ENCODE measurements at places on chromosomes 1 and 21.

DNA sequence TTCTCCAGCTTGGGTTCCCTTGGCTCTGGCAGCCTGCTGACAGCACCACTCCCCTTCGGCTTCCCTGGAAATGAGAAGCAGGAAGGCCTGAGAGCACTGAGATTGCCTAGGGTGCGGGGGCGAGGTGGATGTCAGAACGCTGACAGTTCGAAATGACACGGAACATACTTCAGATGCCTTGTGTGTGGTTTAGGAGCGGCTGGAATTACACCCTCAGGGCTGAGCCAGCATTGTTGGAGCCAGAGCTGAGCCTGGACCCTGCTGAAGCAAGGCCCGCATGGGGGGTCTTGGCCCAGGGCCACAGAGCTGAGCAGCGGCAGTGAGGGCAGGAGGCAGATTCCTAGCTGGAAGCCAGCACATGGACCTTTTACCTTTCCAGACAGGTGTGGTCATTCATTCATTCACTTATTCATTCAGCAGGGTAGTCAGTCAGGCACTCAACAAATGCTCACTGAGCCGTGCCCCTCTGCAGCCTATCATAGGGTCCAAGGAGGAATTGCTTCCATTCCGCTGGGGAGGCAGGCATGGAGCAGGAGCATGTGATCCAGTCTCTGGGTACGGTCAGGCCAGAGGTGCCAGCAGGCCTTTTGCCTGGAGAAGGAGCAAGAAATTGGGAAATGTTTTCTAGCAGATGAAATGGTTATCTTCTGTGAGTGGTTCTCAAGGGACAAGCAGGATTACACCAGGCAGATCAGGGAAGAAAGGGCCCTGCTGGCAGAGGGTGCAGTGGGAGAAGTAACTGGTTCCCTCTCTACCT, 6.6 kb upstream of the FOXE3 start:
- no peak overlapping the region for H3K4me3 ChIP-seq
- no peaks in the 10 kb centered on the region for H3K4me1 ChIP-seq
- no peak for DNase-seq
- H3K27ac ChIP-seq: no peak overlapping the region
- no peaks in the 10 kb centered on the region for H3K27me3 ChIP-seq
- no peaks in the 10 kb centered on the region for H3K36me3 ChIP-seq

DNA sequence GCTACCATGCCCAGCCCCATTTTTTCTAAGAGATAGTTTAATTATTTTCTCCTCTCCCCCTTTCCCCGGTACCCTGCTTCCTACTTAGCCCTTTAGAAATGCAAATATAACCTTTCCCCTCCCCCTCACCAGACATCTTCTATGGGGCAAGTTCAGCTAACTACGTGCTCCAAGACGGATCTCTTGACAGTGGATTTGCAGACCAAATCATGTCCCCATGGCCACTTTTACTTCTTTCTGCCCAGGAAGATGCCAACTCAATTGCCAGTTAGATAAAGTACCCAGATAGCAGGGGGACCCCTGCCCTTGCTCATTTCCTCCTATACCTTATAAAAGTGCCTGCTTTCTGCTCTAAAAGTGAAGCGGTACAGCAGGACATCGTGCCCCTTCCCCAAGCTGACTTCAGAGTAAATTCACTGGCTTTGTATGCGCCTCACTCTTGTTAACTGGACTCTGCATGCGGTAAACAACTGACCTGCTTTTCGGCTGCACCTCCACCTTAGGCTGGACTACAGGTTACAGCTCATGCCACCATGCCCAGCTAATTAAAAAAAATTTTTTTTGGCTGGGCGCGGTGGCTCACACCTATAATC, 7.4 kb downstream of the DNAJC11 start:
- no peaks in the 10 kb centered on the region for H3K36me3 ChIP-seq
- H3K27ac ChIP-seq: no peak overlapping the region
- no peaks in the 10 kb centered on the region for H3K4me1 ChIP-seq

GRCh38 chr1:10007169-10007568, 10.1 kb downstream of the RBP7 start:
- no peak overlapping the region for H3K4me3 ChIP-seq
- H3K4me1 ChIP-seq: no peaks in the 10 kb centered on the region
- DNase-seq: no peak
- H3K27me3 ChIP-seq: no peaks in the 10 kb centered on the region

GRCh38 chr1:150973836-150974579, 627 bp downstream of the CERS2 start:
- no peaks in the 10 kb centered on the region for H3K27me3 ChIP-seq
- DNase-seq: peak; percentile 91
- peaks cover 89% of the 10 kb centered on the region for H3K4me1 ChIP-seq
- H3K36me3 ChIP-seq: peaks cover 1% of the 10 kb centered on the region

DNA sequence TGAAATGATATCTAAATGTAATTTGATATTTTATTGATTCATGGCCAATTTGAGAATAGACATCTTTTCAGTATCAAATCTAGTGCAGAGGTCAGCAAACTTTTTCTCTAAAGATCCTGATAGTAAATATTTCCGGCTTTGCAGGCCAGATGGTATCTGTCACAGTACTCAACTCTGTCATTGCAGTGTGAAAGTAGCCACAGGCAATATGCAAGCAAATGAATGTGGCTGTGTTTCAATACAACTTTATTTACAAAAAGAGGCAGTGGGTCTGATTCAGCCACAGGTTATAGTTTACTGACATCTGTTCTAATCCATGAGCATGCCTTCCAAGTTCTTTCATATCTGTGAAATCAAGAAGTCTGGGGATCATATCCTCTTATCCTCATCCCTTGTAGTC, 221.2 kb downstream of the PRDM2 start:
- no peaks in the 10 kb centered on the region for H3K4me1 ChIP-seq
- DNase-seq: no peak
- no peak overlapping the region for H3K4me3 ChIP-seq
- no peaks in the 10 kb centered on the region for H3K36me3 ChIP-seq
- H3K27me3 ChIP-seq: no peaks in the 10 kb centered on the region

GRCh38 chr1:67495327-67495726, 65.1 kb upstream of the SERBP1 start:
- no peaks in the 10 kb centered on the region for H3K36me3 ChIP-seq
- H3K27me3 ChIP-seq: no peaks in the 10 kb centered on the region

- peaks cover 2% of the 10 kb centered on the region for H3K27me3 ChIP-seq
- peak; percentile 60 for DNase-seq
- H3K4me1 ChIP-seq: peaks cover 33% of the 10 kb centered on the region
- no peaks in the 10 kb centered on the region for H3K36me3 ChIP-seq
Measured at GRCh38 chr1:63327417-63328054, 5.2 kb downstream of the FOXD3 start.

DNA sequence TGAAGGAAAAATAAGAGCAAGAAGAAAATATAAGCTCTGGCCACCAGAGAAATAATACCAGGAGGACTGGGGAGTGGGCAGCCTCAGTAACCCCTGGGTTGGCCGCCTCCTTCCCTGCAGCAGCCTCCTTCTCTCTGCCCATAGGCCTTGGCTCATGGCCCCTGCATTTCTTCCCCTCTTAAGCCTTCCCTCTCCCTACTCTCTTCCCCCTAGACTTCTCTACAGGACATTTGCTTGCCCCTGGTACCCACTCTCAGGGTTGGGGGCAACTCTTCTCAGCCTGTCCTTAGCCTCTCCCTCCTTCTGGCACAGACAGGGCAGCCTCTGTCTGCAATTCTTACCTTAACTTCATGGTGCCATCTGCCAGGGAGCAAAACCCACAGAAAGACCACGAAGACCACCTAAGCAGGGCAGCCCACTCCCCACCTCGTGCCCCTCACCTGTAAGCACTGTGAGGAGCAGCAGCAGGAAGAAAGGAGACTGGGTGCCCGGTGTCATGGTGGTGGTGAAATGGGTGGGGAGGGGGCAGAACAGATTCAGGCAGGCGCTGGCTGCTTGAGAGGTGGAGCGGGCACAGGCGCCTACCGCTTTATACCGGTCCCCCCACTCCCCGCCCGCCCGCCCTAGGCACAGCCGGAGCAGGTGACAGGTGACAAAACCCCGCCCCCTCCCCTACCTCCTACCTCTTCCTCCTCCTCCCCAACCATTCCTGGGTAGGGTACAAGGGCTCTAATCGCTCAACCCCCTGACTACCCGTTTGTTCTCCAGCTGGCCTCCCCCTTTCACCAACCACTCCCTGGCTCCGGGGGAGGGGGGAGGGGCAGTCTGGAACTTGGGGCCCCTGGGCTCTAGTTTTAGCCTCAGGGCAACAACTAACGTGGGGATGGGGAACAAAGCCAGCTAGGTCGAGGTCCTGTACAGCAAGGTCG, 15.1 kb downstream of the THBS3 start:
- H3K27ac ChIP-seq: peak overlapping the region; percentile 91
- H3K36me3 ChIP-seq: no peaks in the 10 kb centered on the region
- H3K4me1 ChIP-seq: peaks cover 32% of the 10 kb centered on the region

DNA sequence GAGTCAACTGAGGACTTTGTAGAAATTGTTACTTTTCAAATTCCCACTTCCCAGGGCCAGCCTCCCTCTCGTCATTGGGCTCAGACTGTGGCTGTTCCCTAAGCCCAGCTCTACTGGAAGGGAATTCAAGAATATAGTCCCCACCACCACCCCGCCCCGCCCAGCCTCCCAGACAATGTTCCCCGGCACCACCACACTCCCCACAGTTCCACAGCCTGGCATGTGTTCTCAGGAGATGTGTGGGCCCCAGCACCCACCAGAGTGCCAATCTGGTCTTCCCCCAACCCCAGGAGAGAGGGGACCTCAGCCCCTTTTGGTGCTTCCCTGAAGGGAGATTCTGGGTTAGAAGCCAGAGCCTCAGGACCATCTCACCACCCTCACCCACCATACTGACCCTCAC, 120.1 kb downstream of the SYT2 start:
- no peak overlapping the region for H3K4me3 ChIP-seq
- no peak for DNase-seq
- no peaks in the 10 kb centered on the region for H3K36me3 ChIP-seq
- peaks cover 25% of the 10 kb centered on the region for H3K4me1 ChIP-seq
- no peaks in the 10 kb centered on the region for H3K27me3 ChIP-seq

DNA sequence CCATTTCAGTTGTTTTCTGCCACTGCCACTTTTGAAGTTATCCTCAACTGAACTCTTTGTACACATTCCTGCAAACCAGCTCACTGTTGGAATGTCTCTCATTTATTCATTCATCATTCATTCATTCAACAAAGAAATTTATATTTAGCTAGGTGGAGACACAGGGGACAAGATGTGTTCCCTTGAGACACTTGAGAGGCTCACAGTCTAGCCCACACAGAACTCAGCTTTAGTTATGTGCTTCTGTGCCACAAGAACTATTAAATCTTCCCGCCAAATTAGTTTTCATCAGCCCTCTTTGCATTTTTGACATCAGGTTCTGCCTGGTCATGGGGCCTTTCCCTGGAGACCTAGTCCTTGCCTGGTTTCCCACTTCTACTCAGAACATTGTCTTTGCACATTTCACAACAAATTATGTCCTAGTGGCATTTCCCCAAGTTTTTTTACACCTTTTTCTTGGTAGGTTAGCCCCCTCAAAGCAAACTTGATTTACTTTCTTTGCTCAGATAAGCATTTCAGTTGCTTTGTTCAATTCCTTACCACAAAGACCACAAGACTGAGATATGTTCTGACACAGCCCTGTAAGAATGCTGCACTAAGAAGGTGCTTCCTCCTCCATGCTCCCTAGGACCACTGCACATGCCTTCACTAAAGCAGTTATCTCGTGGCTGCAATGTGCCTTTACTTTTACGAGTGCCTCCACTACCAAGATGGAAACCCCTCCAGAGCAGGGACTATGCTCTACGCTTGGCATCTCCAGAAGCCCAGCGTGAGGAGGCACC, 31.0 kb downstream of the ILDR2 start:
- H3K4me3 ChIP-seq: no peak overlapping the region
- no peaks in the 10 kb centered on the region for H3K4me1 ChIP-seq
- H3K36me3 ChIP-seq: no peaks in the 10 kb centered on the region
- H3K27ac ChIP-seq: no peak overlapping the region

GRCh38 chr21:14864211-14865021, 200.4 kb downstream of the NRIP1 start:
- H3K36me3 ChIP-seq: no peaks in the 10 kb centered on the region
- peaks cover 11% of the 10 kb centered on the region for H3K4me1 ChIP-seq
- H3K27me3 ChIP-seq: no peaks in the 10 kb centered on the region
- H3K4me3 ChIP-seq: no peak overlapping the region
- no peak for DNase-seq

- peak overlapping the region; percentile 18 for H3K27ac ChIP-seq
- DNase-seq: no peak
- no peak overlapping the region for H3K4me3 ChIP-seq
- no peaks in the 10 kb centered on the region for H3K36me3 ChIP-seq
Measured at GRCh38 chr1:24827379-24828135, 82.3 kb downstream of the CLIC4 start.

GRCh38 chr1:206573319-206573718, 38.9 kb downstream of the EIF2D start:
- H3K27me3 ChIP-seq: no peaks in the 10 kb centered on the region
- DNase-seq: no peak
- H3K4me1 ChIP-seq: peaks cover 44% of the 10 kb centered on the region
- no peak overlapping the region for H3K4me3 ChIP-seq
- no peaks in the 10 kb centered on the region for H3K36me3 ChIP-seq

GRCh38 chr1:36542962-36543515, 60.3 kb upstream of the CSF3R start:
- DNase-seq: no peak
- no peaks in the 10 kb centered on the region for H3K36me3 ChIP-seq
- no peak overlapping the region for H3K27ac ChIP-seq
- no peaks in the 10 kb centered on the region for H3K4me1 ChIP-seq
- no peaks in the 10 kb centered on the region for H3K27me3 ChIP-seq

GRCh38 chr1:24080131-24080530, 31.8 kb downstream of the MYOM3 start:
- no peak for DNase-seq
- H3K27ac ChIP-seq: no peak overlapping the region
- no peaks in the 10 kb centered on the region for H3K4me1 ChIP-seq
- H3K36me3 ChIP-seq: no peaks in the 10 kb centered on the region

GRCh38 chr1:222346955-222347354, 200.9 kb downstream of the HHIPL2 start:
- no peaks in the 10 kb centered on the region for H3K36me3 ChIP-seq
- no peak for DNase-seq
- H3K27me3 ChIP-seq: no peaks in the 10 kb centered on the region
- no peaks in the 10 kb centered on the region for H3K4me1 ChIP-seq

GRCh38 chr1:202694314-202694713, 15.9 kb downstream of the SYT2 start:
- H3K27ac ChIP-seq: no peak overlapping the region
- H3K4me1 ChIP-seq: no peaks in the 10 kb centered on the region
- H3K4me3 ChIP-seq: no peak overlapping the region
- no peaks in the 10 kb centered on the region for H3K27me3 ChIP-seq
- DNase-seq: no peak

GRCh38 chr1:15885269-15885668, 37.8 kb downstream of the SPEN start:
- H3K4me1 ChIP-seq: peaks cover 29% of the 10 kb centered on the region
- H3K27me3 ChIP-seq: no peaks in the 10 kb centered on the region
- no peaks in the 10 kb centered on the region for H3K36me3 ChIP-seq
- H3K4me3 ChIP-seq: no peak overlapping the region
- DNase-seq: no peak

GRCh38 chr1:77386276-77386675, 104.5 kb downstream of the AK5 start:
- no peak for DNase-seq
- H3K36me3 ChIP-seq: no peaks in the 10 kb centered on the region
- H3K4me3 ChIP-seq: no peak overlapping the region
- no peak overlapping the region for H3K27ac ChIP-seq
- H3K4me1 ChIP-seq: no peaks in the 10 kb centered on the region

Data from upper lobe of left lung (tissue), 6 donors.